ENCODE measurements at places on chromosomes 5 and 9.
A peak's percentile ranks its signal among the peaks of the same experiment; 100 is the strongest.

DNA sequence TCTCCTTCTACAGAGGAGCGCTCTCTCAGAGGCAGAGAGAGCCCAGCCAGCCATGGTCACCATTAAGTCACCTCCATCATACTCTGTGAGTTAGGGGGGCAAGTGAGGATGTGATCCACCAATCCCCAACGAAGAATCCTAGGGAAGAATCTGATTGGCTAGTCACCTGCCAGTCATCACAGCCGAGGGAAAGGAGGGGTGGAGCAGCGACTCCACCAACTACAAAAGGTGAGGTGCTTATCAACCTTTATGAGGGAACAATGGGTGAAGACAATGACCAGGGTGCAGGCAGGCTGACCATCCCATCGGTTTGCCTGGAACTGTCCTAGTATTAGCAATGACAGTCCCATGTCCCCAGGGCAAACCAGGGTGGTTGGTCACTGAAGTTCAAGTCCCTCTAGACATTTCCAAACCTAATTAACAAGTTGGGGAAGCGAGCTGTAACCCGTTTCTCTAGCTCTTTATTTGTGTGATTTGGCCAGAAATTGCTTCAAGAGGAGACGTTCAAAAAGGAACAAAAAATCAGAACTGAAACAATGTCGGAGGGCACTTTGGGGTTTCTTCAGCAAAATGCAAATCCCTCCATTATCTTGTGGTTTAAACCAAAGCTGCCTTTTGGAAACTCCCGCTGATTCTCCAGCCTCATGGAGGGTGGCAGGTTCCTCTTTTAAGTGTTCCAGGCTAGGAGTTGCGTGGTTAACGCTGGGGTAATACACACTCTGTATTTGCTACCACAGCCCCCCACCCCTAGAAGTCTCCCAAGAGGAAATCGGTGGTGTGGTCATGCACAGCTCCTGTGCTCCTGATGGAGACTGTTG is 18.8 kb upstream of the FCN1 start:
- DNase-seq: no peak

DNA sequence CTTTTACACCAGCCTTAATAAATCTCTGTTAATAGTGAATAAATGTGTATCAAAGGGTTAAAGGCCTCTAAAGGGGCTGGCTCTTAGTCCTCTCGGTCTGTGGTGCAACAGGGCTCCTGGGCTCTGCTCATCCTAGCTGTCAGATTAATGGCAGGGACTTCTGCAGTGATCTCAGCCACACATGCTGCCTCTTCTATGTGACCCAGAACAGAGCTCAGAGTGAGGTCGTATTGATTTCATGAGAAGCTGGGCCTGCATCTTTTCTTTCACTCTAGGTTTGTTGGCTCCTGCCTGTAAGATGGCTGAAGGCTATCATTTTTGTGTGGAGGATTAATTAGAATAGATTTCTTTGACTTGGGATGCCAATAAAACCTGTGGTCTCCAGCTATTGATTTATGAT is 165.0 kb upstream of the GLRA1 start:
- DNase-seq: no peak

DNA sequence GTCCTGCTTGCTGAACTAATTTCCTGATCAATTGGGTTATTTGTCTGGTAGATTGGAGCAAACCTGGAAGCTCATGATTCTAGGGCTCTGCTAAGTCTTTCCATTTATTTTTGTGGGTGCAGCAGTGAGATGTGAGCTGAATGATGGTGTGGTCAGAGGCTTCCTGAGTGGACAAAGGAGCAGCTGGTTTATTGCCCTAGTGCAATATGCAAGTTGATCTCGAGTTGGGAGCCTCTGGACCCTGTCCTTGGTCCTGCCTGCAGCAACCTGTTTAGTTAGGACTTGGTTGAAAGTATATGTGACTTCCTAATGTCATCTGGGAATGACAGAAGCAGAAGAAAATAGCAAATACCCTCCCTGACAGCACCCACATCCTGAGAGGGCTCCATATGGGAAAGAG is 4.2 kb upstream of the UNC5A start:
- DNase-seq: no peak

DNA sequence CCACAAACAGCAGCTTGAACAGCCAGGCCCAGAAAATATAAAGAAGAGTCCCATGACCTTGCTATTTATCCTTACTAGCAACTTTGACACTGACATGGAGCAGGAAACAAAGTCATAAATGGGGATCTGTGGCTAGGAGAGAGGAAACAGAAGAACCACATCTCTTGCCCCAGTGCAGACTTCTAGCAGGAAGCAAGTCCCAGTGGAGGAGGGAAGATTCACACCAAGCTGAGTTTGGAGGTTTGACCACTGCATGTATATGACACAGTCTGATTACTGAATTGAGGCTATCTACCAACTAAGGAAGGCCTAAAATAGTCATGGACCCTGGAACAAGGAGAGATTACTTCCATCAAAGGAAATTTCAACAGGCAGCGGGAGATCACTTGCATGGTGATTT is 51.4 kb downstream of the CDH6 start:
- no peak for DNase-seq

GRCh38 chr5:180201051-180201987 is 7.7 kb downstream of the RASGEF1C start:
- DNase-seq: peak; percentile 41

GRCh38 chr9:91428927-91429351 is 5.3 kb upstream of the NFIL3 start:
- DNase-seq: no peak

- DNase-seq: no peak
Measured at GRCh38 chr9:119322184-119322583, 47.1 kb downstream of the BRINP1 start.

GRCh38 chr5:127311781-127312525 is 21.4 kb downstream of the MEGF10 start:
- DNase-seq: no peak

DNA sequence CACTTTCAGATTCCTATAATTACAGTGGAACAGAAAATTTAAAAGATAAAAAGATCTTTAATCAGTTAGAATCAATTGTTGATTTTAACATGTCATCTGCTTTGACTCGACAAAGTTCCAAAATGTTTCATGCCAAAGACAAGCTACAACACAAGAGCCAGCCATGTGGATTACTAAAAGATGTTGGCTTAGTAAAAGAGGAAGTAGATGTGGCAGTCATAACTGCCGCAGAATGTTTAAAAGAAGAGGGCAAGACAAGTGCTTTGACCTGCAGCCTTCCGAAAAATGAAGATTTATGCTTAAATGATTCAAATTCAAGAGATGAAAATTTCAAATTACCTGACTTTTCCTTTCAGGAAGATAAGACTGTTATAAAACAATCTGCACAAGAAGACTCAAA is 29.5 kb downstream of the ZFYVE16 start:
- no peak for DNase-seq

GRCh38 chr5:14204785-14205321 is 61.7 kb downstream of the TRIO start:
- peak; percentile 40 for DNase-seq

DNA sequence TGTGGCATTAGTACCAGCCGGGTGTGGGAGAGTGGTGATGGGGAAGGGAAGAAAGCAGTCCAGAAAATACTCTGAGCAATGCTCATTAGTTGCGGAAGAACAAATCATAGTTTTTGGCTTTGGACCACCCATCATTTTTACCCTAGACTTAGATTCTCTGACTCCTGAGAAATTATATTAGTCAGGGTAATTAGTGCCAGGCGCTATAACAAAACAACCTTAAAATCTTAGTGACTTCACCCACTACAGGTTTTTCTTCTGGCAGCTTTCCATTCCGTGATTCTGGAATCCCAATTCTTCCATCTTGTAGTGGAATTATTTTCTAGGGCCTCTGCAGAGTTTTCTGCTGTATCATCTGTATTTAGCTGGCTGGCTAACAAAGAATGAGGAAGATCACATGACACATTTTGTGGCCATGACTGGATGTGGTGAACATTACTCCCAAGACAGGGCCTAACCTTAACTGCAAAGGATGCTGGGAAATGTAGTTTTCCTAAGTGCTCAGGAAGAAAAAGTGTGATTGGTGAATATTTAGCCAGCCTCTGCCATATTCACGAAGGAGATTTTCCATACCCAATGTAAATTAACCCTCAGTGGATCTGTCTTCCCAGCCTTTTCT is 373.0 kb upstream of the MEF2C start:
- DNase-seq: no peak
